ENCODE measurements at places on chromosomes 12 and 14.

GRCh38 chr14:82710267-82710841 is 1176.7 kb upstream of the SEL1L start:
- peak; percentile 20 for DNase-seq

DNA sequence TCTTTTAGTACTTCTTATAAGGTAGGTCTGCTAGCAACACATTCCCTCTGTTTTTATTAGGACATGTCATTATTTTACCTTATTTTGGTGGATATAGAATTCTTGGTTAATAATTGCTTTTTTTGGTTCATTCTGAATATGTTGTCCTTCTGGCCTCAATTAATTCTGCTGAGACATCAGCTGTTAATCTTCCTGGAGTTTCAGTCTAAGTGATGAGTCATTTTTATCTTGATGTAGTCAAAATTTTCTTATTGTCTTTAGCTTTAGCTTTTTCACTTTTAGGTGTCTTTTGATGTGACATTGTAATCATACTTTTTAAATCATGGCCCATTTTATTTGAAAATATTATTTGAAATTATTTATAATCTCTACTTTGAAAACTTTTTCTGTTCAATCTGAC is 104.9 kb upstream of the PMCH start:
- peak; percentile 1 for DNase-seq

- DNase-seq = no peak
Observed at GRCh38 chr14:34035177-34035933, 84.5 kb upstream of the EGLN3 start.

DNA sequence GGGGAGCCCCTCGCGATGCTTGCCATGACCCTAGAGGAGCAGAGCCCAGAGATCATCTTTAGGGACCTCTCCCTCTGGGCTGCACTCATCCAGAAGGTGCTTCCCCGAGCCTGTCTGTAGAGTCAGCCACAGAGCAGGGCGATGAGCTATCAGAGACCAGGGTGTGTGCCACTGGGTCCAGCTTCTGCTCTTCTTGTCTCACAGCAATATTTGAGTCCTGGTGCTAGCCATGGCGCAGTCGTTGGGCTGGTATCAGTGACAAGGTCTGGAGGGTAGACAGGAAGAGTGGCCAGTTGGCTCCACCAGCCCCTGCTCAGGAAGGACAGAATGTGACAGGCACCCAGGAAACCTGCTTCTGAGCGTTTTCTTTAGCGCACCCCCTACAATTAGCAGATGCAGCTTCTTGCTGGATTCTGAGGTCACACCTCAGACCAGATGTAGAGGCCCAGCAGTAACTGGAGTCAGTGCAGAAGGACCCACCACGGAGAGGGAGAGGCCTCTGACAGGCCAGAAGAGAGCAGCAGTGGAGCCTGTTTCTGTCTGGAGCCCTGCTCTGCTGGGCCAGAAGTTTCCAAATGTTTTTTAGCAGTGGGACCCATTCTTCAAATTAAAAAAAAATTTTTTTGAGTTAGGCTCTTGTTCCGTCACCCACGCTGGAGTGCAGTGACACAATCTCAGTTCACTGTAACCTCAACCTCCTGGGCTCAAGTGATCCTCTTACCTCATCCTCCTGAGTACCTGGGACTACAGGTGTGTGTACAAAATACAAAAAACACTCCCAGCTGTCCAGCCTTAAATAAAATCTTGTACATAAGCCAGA is 23.7 kb downstream of the ANKRD9 start:
- no peak for DNase-seq

DNA sequence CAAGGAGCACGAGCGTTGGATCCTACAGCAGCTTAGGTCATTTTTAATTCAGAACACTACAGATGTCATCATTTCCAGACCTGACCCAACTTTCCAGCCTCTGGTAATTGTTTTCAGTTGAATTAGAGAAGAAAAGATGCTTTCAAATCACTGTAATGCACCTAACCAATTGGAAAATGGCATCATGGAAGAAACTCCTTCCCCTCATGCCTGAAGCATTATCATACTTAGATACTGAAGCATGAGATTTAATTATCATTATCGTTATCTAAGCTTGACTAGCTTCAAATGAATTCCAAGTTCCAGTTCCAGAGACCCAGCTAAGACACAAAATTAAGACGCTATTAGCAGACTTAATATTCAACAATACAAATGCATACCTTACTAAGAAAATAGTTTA is 299.3 kb downstream of the TMEM132D start:
- no peak for DNase-seq

- DNase-seq = no peak
Observed at GRCh38 chr12:12003609-12004008, 67.1 kb upstream of the BCL2L14 start.

Measured in GM04504 (cell line).